ENCODE measurements at places on chromosomes 11 and 22.

DNA sequence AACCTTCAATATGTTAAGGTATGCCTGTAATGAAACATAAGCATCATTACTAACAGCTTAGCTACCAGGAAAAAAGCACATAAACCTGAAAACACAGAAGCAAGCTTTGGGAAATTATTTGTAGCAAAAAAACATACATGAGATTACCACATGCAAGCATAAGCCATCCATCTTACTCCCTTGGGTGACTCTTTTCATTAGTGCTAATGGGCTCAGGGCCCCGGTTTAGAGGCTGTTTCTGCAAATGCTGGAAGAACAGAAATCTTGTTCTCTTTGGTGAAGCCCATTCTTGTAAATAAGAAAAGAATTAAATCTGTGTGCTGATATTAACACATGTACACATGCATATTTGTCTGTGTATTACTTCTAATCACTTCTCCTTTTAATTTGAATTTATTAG is 314.3 kb downstream of the TTC28 start:
- no peak for DNase-seq

GRCh38 chr11:85795712-85796487 is 15.0 kb downstream of the SYTL2 start:
- DNase-seq = no peak

- no peak for DNase-seq
Measured at GRCh38 chr11:67254798-67255197, 11.5 kb upstream of the GRK2 start.

GRCh38 chr11:94922321-94923003 is 50.9 kb downstream of the CWC15 start:
- no peak for DNase-seq

GRCh38 chr11:119696378-119697222 is 32.4 kb downstream of the NECTIN1 start:
- no peak for DNase-seq

- DNase-seq = no peak
Measured at GRCh38 chr22:21622011-21622918, 7.6 kb downstream of the YDJC start.
